AG10803 (cell line): ENCODE measurements at places on chromosomes 3 and 15.

- DNase-seq, result no peak
Observed at GRCh38 chr3:104582092-104582491, 784.6 kb upstream of the ALCAM start.

DNA sequence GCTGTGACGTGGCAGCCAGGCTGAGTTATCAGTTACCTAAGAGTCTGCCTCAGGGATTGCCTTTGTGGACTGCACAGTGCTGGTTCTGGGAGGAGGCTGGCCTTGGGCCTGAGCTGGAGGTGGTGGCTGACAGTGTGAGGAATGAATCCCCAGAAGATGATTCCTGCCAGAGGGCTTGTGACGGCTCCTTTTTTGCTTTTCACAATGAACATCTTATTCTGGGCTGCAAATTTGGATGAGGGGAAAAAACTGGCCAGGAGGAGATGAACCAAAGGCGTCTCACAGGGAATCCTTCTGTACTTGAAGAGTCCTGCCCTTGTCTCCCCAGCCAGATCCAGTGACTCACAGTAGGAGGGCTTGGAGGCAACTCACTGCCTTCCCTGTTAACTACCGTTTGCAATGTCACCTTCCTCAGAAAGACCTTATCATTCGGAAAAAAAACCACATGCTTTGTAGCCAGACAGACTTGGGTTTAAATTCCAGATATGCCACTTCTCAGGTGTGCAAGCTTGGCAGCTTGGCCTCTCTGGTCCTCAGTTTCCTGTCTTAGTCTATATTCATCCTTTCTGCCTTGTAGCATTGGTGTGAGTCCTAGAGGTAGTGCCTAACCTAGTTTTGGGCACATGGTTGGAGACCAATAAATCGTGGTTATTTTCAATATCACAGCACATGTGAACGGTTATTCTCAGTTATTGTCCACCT is 19.1 kb downstream of the ST6GAL1 start:
- no peak for DNase-seq

- DNase-seq, result peak; percentile 8
Observed at GRCh38 chr3:170372190-170372879, 14.8 kb downstream of the SKIL start.

- no peak for DNase-seq
Observed at GRCh38 chr3:168127466-168127865, 31.7 kb upstream of the GOLIM4 start.

DNA sequence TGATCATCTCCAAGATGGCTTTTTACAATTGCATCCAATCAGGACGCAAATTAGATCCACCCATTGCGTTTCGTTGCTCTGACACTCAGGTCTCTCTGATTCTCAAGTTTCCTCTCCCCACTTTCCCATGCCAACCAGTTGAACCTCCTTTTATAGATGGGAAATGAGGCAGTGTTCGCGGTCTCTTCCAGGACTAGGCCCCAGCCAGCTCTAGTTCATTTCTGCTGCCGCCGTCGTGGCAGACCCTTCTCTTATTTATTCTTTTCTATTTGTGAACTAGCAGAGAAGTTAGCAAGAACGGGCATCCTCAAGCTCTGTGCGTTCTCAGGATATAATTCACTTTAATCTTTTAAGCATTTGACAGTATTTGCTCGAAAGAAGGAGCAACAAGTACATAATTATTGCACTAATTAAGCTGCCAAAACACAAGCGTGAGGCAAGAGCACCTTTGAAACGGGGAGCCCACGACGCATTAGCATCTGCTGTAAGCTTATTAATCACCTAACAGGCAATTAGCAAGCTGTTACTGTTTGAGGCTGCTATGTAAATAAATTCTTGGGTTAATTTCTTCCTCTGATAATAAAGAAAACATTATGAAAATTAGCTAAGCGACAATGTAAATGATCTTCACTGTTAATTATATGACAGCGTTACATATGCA is 246.4 kb upstream of the TLE3 start:
- no peak for DNase-seq

GRCh38 chr3:81521855-81522254 is 239.6 kb downstream of the GBE1 start:
- DNase-seq, result no peak

- no peak for DNase-seq
Observed at GRCh38 chr3:188383748-188384147, 229.8 kb downstream of the LPP start.

DNA sequence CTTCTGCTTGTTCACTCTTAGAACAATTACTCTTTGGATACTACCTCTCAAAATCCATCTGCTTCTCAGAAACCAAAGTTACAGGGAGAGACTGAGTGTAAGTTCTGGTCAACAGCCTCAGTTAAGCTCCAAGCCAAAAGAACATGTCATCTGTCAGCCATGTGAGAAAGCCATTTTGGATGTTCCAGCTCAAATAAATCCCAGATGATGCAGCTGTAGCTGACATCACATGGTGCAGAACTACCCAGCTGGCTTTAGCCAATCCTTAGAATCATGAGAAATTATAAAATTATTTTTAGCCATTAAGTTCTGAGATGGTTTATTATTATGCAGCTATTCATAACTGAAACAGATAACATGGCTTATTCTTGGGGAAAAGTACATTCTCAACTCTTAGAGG is 696.0 kb downstream of the ZNF385D start:
- peak; percentile 57 for DNase-seq

GRCh38 chr3:51392355-51393133 is 1.5 kb downstream of the RBM15B start:
- no peak for DNase-seq

DNA sequence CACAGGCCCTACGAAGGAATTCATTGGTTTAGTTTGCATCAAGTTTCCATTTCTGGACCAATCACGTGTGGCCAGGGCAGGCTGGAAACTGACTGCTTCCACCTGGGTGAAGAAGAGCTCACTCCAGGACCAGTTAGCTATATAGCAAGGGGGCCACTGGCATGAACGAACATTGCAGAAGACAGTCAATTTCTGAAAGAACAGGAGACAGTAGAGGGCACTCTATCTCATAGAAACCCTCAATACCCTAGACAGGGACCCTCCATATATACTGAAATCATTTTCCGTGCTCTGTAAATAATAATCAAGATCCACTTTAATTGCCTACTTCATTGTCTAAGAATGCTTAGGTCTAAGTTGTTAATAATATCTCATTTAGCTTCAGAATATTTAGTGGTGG is 215.6 kb downstream of the CADPS start:
- DNase-seq, result no peak

- DNase-seq, result no peak
Observed at GRCh38 chr3:34001022-34001421, 202.6 kb downstream of the PDCD6IP start.

DNA sequence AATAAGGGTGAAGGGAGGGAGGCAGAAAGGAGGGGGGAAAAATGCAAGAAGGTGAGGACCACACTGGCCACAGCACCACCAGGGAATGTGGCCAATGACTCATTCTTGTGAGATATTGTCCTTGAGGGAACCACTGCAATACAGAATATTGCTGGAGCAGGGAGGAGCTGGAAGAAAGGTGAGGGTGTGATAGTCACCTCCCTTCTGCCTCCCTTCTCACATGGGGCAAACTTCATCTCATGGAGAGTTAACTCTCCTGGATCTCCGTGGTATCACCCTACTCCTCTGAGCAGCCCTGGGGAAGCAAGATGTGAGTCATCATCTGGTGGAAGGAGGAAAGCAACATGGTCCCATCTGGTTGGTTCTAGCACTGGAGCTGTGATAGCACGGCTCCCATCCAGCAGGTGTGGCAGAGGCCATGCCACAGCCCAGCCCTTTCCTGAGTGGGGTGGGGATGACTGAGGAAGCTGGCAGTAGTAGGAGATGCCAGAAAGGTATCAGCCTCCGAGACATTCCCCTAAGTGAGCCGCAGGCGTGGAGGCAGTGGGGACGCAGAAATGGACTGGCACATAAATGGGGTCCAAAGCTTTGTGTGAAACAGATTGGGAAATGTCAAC is 115.9 kb upstream of the LPP start:
- DNase-seq, result peak; percentile 20

GRCh38 chr3:79167651-79168416 is 600.0 kb downstream of the ROBO1 start:
- DNase-seq, result peak; percentile 93

DNA sequence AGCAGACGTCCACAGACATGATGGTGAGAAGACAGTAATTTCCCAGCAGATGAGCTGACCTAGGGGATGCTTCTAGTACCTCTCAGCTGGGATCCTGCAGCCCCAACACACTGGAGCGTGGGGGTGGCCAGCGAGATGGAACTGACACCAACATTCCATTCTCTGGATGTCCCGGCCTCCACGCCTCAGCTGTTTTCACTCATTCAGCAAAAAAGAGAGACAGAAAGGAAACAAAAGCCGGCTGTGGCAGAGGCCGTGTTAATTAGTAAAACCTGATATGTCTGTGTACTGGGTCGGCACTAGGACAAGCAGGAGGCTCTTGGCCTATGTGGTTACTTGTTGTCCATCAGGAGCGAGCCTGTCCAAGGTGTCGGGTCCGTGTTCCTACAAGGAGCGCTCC is 82.6 kb upstream of the MYZAP start:
- peak; percentile 35 for DNase-seq

DNA sequence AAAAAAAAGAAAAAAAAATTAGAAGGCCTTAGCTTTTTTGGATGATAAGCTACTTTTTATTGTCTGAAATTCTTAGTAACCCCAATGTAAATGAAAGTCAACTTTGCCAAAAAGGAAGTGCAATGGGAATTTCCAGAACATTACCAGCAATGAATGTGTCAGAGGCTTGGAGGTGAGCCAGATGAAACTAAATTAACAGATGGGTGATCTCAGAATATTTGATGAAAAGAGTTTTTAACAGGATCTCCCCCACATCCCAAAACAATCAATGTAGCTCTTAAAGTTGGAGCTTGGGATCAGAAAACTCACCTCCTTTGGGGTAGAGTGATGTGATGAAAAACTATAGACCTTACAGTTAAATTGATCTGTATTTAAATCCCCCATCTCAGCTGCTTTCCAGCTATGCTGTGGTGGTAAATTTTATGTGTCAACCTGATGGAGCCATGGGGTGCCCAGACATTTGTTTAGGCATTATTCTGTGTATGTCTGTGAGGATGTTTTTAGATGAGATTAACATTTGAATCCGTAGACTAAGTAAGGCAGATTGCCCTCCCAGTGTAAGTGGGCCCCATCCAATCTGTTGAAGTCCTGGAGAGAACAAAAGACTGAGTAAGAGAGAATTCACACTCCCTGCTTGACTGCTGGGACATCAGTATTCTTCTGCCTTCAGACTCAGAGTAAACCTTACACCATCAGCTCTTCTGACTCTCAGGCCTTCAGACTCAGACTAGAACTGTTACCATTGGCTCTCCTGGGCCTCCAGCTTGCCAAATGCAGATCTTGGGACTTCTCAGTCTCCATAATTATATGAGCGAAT is 84.3 kb upstream of the TNFSF10 start:
- peak; percentile 73 for DNase-seq

GRCh38 chr3:177934001-177934891 is 602.0 kb upstream of the KCNMB2 start:
- peak; percentile 99 for DNase-seq

DNA sequence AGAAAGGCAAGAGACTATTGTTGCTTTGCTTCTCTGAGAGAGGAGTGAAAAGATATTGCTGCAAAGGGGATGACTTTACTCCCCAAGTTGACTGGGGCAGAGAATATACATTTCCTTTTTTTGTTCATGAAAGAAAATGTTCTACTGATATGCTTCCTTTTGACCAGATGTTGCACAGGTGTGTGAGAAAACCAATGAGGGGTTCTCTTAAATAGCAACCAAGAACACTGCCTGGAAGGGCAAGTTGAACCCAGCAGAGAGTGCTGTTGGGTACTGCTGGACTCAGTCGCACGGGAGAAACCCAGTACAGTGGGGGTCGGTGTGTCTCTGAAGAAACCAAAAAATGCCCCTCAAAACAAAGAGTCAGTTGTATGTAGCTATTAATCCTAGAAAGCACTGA is 101.2 kb downstream of the CHST2 start:
- DNase-seq, result no peak

GRCh38 chr3:171345107-171345843 is 114.9 kb downstream of the TNIK start:
- no peak for DNase-seq

DNA sequence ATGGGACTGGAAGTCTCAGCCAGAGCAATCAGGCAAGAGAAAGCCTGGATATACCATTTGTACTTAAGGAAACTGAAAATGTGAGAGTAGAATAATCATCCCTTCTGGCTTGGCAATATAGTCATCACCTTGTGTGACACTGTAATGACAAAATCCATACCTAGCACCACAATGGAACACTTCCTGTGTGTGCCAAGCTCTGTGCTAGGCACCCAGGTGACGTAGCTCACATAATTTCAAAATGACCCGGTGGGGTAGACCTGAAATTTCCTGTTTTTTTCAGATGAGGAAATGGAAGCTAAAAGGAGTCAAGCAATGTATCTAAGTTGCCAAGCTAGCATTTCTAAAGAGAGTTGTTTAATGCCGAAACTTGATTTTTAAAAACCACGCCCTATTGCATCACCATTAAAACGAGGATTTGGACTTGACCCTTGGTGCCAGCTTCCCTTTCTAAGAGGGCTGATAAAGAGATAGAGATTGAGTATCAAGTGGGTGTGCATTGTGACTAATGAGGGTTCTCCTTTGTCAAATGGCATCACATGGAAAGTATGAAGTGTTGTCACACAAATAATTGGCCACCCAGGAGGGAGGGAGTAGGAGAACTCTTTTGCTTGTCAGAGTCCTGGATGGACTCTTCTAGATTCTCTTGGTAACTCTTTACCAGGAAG is 141.3 kb upstream of the PDZRN3 start:
- no peak for DNase-seq

DNA sequence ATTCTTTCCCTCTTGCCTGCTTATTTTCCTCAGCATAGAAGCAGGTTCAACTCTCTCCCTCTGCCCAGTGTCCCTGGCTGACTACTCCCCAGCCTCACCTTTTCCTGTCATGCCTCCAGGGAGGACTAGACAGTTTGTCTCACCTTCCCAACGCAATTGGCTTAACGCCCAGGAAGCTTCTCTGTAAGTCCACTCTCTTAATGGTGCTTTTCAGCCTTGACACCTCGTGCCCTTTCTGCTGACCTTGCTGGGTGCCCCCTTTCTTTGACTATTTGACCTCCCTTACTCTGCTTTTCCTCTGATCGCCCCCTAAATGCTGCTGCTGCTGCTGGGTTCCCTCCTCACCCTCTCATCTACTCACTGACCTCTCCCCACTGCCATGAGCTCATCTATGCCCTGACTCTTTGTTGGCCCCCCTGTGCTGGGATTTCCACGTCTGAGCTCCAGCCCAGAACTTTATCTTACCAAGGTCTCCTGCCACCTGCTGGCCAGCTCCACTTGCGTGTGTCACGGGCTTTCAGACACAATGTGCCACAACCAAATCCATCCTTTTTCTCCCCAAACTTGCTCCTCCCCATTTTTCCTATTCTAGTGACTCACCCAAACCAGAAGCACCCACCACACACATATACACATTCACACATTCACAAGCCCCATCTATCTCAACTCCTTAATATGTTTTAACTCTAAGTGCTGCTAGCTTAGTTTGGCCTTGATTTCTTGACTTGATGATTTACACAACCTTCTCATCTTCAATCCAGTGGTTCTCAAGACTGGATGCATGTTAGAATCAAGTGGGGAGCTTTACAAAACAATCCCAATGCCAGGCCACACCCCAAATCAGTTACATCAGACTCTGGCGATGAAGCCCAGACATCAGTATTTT is 16.6 kb downstream of the EPB42 start:
- peak; percentile 54 for DNase-seq

- no peak for DNase-seq
Observed at GRCh38 chr3:18445401-18446148, 20.4 kb upstream of the SATB1 start.
